ENCODE measurements at places on chromosomes 4 and X.

- DNase-seq = peak; percentile 7
These were observed 640 bp downstream of the PHF8 start for GRCh38 chrX:54043541-54044125.

DNA sequence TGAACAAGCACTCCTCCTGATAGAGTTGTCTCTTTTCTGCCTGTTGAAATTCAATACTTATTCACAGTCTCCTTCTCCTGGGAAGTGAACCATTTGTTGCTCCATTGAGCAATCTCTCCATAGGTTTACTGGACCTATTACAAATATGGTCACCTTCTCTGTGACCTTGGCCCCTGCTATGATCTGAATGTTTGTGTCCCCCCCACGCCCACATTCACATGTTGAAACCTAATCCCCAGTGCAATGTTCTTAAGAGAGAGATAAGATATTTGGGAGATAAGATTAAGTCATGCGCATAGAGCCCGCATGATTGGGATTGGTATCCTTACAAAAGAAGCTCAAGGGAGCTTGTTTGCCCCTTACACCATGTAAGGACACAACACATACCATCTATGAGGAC is 54.1 kb upstream of the GABRE start:
- DNase-seq = no peak

GRCh38 chr4:32631831-32632230 is 1911.7 kb downstream of the PCDH7 start:
- no peak for DNase-seq

GRCh38 chrX:69153060-69153730 is 12.1 kb downstream of the PJA1 start:
- no peak for DNase-seq

- no peak for DNase-seq
These were observed 2.5 kb downstream of the DCK start for GRCh38 chr4:70996018-70996360.
